ENCODE measurements at places on chromosomes 13 and 19. TPM values are rescaled to one million over a fixed set of nuclear protein-coding genes. Genes with fewer than 3 reads are reported as not detected.

Gene PTGIR
- total RNA-seq = not detected

Gene IL17D
- total RNA-seq = 1.5 TPM

Gene KANK2
- total RNA-seq = 39.9 TPM

Gene EBI3
- total RNA-seq = 2.5 TPM

Gene TTC9B
- 0.61 TPM for total RNA-seq

Gene FPR3
- total RNA-seq = not detected

All from A549 treated with AZD2906 at 1 μM for 4 hours (cell line).